ENCODE measurements at places on chromosomes 3 and 15.

GRCh38 chr15:80654299-80654698 is 40.8 kb upstream of the ABHD17C start:
- DNase-seq: no peak

DNA sequence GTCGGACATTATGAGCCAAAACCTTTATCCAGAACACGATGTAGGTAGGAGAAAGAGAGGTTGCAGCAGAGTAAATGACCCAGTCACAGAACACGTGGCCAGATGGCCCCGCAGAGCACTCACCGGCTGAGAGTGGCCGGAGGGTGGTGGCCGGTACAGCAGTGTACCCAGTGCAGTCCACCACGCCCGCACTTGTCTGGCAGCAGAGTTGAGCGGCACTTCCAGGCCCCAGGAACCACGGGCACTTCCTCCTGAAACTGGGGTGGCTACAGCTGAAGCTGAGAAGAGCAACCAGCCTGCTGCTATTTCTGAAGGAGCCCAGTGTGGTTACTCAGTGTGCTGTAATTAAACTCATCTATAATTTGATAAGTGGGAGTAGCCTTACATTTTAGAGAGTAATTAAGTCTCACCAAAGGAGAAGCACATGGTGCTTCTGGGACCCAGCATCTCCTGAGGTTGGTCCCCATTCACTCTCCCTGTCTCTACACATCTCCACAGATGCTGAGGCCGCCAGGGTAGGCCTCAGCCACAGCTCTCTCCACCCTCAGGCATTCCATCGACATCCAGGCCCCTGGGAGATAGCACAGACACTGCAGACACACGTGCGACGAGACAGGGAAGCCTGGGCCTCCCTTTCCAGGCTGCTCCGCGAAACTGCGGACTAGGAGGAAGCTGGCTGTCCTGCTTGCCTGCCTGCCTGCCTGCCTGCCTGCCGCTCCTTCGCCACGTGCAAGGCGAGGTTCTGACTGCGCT is 49.8 kb downstream of the BDH1 start:
- no peak for DNase-seq

GRCh38 chr3:121736112-121736511 is 13.4 kb downstream of the GOLGB1 start:
- peak; percentile 16 for DNase-seq

DNA sequence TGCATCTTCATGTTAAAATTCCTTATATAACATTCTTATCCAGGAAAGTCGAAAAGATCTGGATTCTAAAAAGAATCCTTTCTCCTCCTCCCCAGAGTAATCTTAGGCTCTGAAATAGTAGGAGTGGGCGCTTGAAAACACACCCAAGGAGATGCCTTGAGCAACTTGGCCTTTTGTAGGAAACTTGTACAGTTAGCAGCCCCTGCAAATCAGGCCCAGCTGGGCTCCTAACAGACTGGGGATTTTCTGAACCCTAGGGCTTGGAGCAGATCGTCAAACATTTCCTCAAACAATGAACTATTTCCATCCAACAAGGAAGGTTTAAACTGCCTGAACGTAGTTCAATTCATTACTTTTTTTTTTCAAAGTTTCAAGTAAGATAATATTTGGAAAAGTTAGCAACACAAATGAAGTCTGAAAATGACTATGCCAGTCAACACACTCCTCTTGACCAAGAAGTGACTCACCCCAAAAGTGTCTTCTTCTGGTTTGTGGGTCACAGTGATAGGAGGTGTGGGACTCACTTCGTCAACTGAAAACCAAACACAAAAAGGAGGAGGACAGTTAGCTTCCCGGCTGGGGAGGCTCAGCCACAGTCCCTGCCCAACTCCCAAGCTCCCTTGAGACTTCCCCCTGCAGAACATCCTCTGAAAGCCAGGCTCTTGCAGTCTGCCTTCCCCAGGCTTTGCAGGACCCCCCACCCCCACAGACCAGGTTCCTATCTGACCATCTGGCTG is 129.7 kb downstream of the NTRK3 start:
- DNase-seq: peak; percentile 47

GRCh38 chr15:101388046-101388445 is 93.0 kb upstream of the SNRPA1 start:
- DNase-seq: no peak

- no peak for DNase-seq
Observed at GRCh38 chr3:65666448-65667091, 372.1 kb downstream of the MAGI1 start.

All from fibroblast of the aortic adventitia (primary cell).